SK-N-SH treated with all-trans-retinoic acid at 6 μM for 48 hours (cell line): ENCODE measurements at places on chromosomes 7 and 10.

GRCh38 chr10:73920089-73920488 lies 9.2 kb downstream of the PLAU start:
- peak; percentile 70 for ATAC-seq

DNA sequence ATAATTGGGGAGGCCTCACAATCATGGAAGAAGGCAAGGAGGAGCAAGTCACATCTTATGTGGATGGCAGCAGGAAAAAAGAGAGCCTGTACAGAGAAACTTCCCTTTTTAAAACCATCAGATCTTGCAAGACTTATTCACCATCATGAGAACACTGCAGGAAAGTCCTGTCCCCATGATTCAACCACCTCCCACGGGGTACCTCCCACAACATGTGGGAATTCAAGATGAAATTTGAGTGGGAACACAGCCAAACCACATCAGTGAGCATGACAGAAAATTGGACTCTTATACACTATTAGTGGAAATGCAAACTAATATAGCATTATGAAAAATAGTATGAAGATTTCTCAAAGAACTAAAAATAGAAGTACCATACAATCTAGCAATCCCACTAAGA lies 271.2 kb downstream of the MAGI2 start:
- peak; percentile 50 for ATAC-seq

GRCh38 chr10:91462423-91462822 lies 52.3 kb downstream of the HECTD2 start:
- no peak for ATAC-seq

DNA sequence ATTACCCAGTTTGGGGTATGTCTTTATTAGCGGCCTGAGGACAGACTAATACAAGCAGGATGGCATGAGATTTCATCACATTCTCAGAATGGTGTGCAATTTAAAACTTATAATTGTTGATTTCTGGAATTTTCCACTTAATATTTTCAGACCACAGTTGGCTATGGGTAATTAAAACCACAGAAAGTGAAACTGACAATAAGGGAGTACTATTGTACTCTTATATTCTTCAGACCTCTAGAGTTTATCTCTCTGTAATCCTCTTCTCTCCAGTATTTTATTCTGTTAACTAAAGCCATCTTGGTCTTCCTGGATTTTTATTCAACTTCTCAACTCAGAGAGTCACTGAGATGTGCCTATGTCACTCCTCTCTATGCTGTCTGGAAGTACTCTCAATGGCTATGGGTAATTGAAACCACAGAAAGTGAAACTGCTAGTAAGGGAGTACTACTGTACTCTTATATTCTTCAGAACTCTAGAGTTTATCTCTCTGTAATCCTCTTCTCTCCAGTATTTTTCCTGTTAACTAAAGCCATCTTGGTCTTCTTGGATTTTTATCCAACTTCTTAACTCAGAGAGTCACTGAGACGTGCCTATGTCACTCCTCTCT lies 118.3 kb downstream of the PPP1R17 start:
- ATAC-seq: peak; percentile 62

DNA sequence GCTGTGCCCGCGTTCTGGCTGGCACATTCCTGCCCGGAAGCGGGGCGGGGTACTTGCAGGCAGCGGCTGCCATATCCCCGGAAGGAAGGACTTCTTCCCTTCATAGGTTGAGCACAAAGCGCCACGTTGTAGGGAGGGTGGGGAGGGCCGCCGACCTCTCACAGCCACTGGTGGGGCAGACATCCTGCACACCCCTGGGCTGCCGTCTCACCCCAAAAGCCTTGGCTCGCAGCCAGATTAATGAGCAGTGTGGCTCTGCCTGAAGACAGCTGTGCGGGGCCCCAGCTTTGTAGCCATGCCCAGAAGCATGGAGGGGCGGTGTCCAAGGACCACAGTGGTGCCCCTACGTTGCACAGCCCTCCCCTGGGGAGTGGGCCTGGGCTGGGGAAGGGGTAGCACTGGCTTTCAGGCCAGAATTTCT lies 54.3 kb upstream of the DPYSL4 start:
- ATAC-seq: no peak
